ENCODE measurements at places on chromosomes 3 and 15. TPM values are rescaled to one million over a fixed set of nuclear protein-coding genes. Genes with fewer than 3 reads are reported as not detected.

DNA sequence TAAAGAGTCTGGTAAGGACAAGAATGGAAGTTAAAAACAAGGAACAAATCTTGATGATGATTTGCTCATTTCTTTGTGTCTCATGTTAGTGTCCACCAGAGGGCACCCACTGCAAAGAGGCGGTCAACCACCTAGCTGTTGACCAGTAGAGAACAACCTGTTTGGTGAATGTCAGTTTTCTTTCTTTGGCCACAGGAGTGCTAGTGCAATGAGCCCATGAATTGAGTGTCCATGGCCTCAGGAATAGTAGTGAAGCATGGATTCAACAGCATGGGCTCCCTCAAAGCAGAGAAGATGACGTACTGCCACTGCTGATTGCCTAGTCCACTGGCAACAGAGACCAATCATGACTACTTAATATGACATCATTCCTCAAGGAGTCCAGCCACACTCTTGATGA is 10.7 kb upstream of the CNTN6 start:
- peak; percentile 65 for DNase-seq

DNA sequence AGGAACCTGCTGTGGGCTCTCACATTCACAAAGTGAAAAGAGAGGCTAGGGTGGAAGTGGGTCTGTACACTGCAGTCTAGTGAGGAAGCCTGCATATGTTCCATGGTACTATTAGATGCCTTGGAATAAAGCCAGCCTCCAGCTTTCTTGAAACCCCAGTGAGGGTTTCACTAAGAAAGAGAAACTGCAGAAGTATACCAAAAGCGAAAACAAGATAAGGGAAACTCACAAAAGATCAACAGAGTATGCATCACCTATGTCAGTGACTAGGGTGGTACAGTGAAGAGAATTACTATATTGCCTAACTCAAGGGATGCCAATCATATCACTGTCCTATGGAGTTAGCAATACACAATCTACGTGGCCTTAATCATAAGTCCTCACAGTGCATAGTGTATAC is 212.5 kb upstream of the GADL1 start:
- no peak for DNase-seq

DNA sequence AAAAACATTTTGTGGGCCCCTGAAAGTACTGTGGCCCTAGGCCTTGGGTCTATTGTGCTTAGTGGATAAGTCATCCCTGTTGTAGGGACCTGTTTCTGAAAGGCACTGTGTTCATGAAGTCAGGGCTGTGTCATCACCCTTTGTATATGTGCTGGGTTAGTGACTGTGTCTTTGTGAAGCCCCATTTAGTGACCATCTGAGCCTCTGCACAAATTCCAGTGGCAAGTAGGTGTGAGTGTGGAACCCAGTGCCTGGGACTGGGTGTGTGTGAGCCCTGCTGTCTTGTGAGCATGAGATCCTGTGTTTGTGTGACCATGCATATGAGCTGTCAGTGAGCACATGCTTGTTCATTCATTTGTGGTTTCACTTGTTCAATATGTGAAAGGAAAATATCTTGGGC is 1.2 kb upstream of the HYAL1 start:
- DNase-seq, result no peak

- DNase-seq, result no peak
Observed at GRCh38 chr3:17740721-17741141, 1.7 kb downstream of the TBC1D5 start.

- DNase-seq, result no peak
Observed at GRCh38 chr3:82130046-82130445, 368.6 kb upstream of the GBE1 start.

GRCh38 chr3:12737833-12738232 is 21.2 kb downstream of the TMEM40 start:
- DNase-seq, result no peak

DNA sequence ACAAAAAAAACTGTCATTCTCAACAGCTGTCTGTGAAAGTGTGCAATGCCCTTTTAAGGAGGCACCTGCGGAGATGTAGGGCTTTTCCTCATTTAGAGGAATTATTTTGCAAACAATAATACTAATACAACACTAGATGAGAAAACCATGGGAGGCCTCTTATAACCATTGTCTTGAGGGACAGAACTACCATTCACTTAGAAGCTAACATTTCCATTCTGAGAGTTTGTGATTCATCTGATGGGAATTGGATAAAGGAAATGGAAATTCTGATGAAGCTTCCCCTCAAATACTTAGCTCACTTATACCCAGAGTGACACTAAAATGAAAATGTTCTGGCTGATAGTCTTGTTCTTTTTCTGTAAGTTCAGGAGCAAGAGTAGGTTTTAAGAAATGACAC is 147.7 kb downstream of the CADPS start:
- DNase-seq, result no peak

GRCh38 chr3:194775731-194776130 is 90.0 kb downstream of the FAM43A start:
- DNase-seq, result no peak

DNA sequence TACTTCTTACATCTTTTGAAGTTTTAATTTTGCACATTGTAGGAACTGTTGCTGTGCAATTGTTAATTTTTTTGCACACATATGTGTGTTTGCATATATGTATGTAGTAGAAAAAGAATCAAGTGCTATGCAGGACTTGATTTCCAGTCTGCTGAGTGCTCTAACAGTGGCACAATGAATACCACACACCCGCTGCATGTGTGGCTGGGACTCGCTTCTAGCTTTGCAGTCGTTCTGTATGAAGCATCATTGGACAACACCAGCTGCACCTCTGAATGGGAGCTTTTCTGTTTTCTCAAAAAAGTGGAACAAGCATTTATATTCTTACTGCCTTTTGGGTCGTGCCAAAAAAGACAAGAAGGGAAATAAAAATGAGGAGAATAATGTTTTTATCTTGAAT is 564.7 kb downstream of the FOXP1 start:
- DNase-seq, result no peak

GRCh38 chr3:126109146-126109879 is 25.4 kb upstream of the SLC41A3 start:
- peak; percentile 22 for DNase-seq

GRCh38 chr3:119145128-119145499 is 851 bp upstream of the TEX55 start:
- DNase-seq, result no peak

- no peak for DNase-seq
Observed at GRCh38 chr3:99753268-99753975, 64.2 kb upstream of the CMSS1 start.

- no peak for DNase-seq
Observed at GRCh38 chr15:27592036-27592760, 506.9 kb downstream of the OCA2 start.

GRCh38 chr3:80079886-80080285 is 312.1 kb upstream of the ROBO1 start:
- no peak for DNase-seq

DNA sequence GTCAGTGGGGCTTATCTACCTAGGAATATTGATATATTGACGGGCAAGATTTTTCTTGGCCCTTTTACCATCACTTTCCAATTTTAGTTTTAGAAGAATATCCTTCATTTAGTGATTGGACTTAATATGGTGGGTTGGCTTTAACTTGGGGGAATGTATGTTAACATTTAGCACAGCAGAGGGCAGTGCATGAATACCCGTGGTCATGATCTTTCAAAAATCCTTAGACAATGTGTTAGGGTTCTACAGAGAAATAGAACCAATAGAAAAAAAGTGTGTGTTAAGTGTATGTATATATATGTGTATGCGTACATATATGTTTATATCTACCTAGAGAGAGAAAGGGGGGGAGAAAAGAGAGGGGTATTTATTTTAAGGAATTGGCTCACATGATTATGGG is 36.9 kb downstream of the GPR171 start:
- DNase-seq, result no peak

- DNase-seq, result peak; percentile 84
Observed at GRCh38 chr15:92082006-92082843, 228.7 kb downstream of the SLCO3A1 start.

DNA sequence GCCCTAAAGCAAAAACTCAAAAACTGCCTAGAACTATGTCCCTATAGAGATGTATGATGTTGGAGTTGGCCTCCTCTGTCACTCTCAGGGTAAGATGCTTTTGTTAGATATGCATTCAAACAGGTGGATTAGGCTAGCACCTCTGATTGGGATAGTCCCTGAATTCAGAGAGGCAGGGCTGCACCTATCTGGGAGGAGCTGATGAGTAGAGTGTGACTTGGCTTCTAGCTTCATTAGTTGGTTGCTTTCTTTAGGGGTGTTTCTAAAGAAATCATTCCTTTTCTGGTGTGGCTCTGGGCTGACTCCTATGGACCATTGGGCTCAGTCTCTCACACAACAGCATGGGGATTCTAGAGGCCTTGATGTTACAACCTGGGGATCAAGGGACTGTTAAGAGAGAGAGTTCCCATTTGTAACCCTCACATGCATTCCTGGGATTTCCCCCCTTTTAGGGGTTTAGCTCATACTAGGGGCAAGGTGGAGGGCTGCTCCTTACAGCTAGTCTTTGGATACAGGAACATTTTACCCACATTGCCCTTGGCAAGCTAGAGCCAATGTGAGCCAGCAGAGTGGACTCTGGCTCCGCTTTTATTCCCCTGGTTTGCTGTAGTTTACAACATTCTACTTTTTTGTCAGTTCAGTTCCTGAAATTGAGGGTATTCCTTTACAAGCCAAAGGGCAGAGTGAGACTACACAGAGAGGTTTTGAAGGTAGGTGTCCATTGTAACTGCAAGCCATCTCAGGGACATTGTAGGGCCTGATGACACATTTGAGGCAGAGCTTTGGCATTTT is 7.5 kb downstream of the ZNF592 start:
- DNase-seq, result no peak

DNA sequence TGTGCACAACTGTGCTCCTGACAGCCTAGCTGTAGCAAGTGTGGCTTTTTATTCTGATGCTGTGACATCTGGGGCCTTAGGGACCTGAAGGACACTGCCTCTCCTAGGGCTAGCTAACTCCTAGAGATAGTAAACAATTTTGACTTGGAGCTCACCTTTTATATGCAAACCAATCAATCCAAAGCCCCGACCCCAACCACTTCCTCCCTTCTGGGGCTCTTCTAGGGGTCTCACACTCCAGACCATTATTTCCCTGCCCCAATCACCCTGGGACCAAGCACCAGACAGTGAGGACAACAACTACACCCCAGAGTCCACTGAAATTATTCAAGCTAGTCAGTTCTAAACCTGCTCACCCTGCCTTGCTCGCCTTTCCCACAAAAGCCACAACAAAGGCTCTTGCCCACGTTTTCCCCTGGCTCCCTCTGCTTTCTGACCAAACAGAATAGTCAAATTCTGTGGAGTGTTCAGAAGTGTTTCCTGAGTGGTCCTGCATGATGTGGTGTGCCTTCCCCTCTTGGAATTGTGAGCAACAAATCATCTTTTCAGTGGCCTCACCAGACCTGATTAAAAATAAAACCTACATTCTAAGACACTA is 84.2 kb upstream of the WNT5A start:
- no peak for DNase-seq

GRCh38 chr3:127016461-127016860 is 33.5 kb downstream of the PLXNA1 start:
- no peak for DNase-seq

- DNase-seq, result no peak
Observed at GRCh38 chr3:119679874-119680273, 2.7 kb upstream of the COX17 start.

DNA sequence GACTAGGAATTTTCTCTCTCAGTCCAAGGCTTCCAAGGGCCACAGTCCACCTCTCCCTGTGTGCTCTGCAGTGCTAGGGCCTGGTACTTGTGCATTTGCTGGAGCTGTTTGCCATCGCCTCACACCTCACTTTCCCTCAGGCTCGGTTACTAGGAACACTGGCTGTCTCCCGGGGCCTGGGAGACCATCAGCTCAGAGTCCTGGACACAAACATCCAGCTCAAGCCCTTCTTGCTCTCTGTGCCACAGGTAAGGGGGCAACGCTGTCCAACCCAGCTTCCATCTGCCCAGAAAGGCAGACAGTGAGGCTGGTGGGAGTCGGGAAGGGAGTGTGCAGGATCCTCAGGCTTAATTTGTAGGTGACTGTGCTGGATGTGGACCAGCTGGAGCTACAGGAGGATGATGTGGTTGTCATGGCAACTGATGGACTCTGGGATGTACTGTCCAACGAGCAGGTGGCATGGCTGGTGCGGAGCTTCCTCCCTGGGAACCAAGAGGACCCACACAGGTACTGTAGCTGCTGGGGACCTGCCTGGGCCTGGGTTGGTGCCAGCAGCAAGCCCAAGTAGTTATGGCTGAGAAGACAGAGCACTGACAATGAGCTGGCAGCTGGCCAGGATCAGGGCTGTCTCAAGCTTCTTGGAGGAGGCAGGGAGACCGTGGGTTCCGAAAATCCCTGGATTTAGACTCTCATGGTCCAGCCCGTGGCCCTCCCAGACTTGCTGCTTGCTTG is 3.4 kb downstream of the PPM1M start:
- DNase-seq, result no peak

GRCh38 chr3:124246949-124247348 is 255.0 kb upstream of the ROPN1 start:
- no peak for DNase-seq

DNA sequence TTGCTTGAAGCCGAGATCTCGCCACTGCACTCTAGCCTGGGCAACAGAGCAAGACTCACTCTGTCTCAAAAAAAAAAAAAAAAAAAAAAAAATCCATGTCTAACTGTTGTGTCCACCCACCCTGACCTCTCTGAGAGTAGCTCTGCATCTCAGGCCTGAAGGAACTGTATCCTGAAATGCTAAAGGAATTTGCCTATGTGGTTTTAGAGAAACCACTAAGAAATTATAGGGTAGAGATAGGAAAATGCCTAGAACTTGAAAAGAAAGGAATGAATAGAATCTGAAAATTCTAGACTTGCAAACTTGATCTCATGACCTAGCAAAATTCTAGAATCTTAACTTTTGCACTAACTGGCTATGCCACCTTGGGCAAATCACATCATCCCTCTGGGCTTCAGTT is 217.5 kb upstream of the ROPN1 start:
- no peak for DNase-seq

DNA sequence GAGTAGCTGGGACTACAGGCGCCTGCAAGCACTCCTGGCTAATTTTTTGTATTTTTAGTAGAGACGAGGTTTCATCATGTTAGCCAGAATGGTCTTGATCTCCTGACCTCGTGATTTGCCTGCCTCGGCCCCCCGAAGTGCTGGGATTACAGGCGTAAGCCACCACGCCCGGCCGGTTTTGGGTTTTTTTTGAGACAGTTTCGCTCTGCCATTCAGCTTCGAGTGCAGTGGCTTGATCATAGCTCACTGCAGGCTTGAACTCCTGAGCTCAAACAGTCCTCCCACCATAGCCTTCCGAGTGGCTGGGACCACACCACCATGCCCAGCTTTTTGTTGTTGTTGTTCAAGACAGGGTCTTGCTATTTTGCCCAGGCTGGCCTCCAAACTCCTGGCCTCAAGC is 16.0 kb upstream of the SCAP start:
- no peak for DNase-seq

The VPS13C gene
- total RNA-seq, result 124 TPM

The SRGAP3 gene
- total RNA-seq, result 14.4 TPM

The CIB2 gene
- total RNA-seq, result 5.4 TPM

The BCL2A1 gene
- total RNA-seq, result 11.6 TPM

The SLTM gene
- total RNA-seq, result 120 TPM

The NEDD4 gene
- total RNA-seq, result 25.1 TPM

The ROPN1 gene
- total RNA-seq, result not detected

The LRRC34 gene
- total RNA-seq, result 4.7 TPM

The STX19 gene
- 0.31 TPM for total RNA-seq
